ENCODE measurements at places on chromosomes 1 and 21. TPM values are rescaled to one million over a fixed set of nuclear protein-coding genes. Genes with fewer than 3 reads are reported as not detected.

GRCh38 chr1:51422367-51423072, 92.2 kb upstream of the TTC39A start:
- no peak for DNase-seq
- H3K27me3 ChIP-seq = no peaks in the 10 kb centered on the region
- no peak overlapping the region for H3K4me3 ChIP-seq
- no peaks in the 10 kb centered on the region for H3K4me1 ChIP-seq
- H3K36me3 ChIP-seq = peaks cover 14% of the 10 kb centered on the region
- H3K27ac ChIP-seq = no peak overlapping the region

GRCh38 chr1:211352985-211353515, 26.4 kb downstream of the TRAF5 start:
- no peaks in the 10 kb centered on the region for H3K4me1 ChIP-seq
- DNase-seq = no peak
- H3K27me3 ChIP-seq = no peaks in the 10 kb centered on the region
- no peak overlapping the region for H3K27ac ChIP-seq
- H3K4me3 ChIP-seq = no peak overlapping the region

GRCh38 chr1:28078680-28079626, 9.5 kb downstream of the EYA3 start:
- DNase-seq = no peak
- H3K4me1 ChIP-seq = peaks cover 13% of the 10 kb centered on the region
- H3K36me3 ChIP-seq = peaks cover 17% of the 10 kb centered on the region
- H3K27me3 ChIP-seq = no peaks in the 10 kb centered on the region
- no peak overlapping the region for H3K4me3 ChIP-seq
- H3K27ac ChIP-seq = peak overlapping the region; percentile 39

DNA sequence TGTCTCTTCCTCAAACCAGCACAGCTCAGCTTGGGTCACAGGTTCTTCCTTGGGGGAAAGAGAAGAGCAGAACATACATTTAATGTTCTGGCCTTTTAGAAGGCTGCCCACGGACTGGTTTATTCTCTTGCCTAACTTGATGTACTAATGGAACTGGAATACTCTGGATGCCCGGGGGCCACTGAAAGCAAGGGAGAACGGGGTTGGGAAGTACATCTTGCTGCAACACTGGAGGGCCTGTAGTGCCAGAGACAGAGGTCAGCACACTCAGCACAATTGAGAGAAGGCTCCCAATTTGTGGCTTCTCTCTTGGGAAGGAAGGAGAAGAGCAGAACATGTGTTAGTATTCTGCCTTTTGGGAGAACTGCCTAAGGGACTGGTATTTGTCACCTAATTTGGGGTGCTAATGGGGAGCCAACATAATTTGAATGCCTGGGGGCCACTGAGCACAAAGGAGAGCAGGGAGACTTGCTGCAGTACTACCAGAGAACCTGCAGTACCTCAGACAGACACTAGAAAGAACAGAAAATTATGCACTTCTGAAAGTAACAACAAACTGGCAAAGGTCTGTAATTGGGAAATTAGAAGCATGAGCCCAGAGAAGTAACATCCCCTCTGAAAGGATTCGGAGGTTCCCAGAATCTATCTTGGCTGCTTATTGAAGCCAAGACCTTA, 14.1 kb downstream of the ZNF691 start:
- no peak overlapping the region for H3K4me3 ChIP-seq
- H3K36me3 ChIP-seq = no peaks in the 10 kb centered on the region
- no peak overlapping the region for H3K27ac ChIP-seq
- DNase-seq = no peak
- no peaks in the 10 kb centered on the region for H3K4me1 ChIP-seq

- H3K36me3 ChIP-seq = no peaks in the 10 kb centered on the region
- H3K27me3 ChIP-seq = no peaks in the 10 kb centered on the region
- peaks cover 21% of the 10 kb centered on the region for H3K4me1 ChIP-seq
Measured at GRCh38 chr1:58821309-58821708, 37.5 kb upstream of the JUN start.

- no peak for DNase-seq
- no peaks in the 10 kb centered on the region for H3K27me3 ChIP-seq
- no peak overlapping the region for H3K4me3 ChIP-seq
- H3K36me3 ChIP-seq = peaks cover 10% of the 10 kb centered on the region
Measured at GRCh38 chr1:100482167-100482566, 55.8 kb upstream of the GPR88 start.

DNA sequence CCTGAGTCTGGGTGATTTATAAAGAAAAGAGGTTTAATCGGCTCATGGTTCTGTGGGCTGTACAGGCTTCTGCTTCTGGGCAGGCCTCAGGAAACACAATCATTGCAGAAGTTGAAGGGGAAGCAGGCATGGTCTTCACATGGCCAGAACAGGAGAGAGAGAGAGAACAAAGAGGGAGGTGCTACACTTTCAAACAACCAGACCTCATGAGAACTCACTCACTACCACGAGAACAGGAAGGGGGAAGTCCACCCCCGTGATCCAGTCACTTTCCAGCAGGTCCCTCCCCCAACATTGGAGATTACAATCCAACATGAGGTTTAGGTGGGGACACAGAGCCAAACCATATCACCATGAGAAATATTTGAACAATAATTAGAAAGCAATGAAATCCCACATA, 222.9 kb downstream of the FAM72C start:
- H3K27me3 ChIP-seq = no peaks in the 10 kb centered on the region
- H3K4me1 ChIP-seq = no peaks in the 10 kb centered on the region
- H3K36me3 ChIP-seq = no peaks in the 10 kb centered on the region
- no peak overlapping the region for H3K27ac ChIP-seq

- H3K27ac ChIP-seq = peak overlapping the region; percentile 9
- no peaks in the 10 kb centered on the region for H3K36me3 ChIP-seq
- no peaks in the 10 kb centered on the region for H3K27me3 ChIP-seq
Measured at GRCh38 chr1:109290998-109291397, 8.1 kb upstream of the PSRC1 start.

SEMA4A gene
- total RNA-seq = 30.7 TPM

RGS8 gene
- total RNA-seq = not detected

CR1L gene
- not detected for total RNA-seq
